ENCODE measurements at places on chromosomes 2 and 18. TPM values are rescaled to one million over a fixed set of nuclear protein-coding genes. Genes with fewer than 3 reads are reported as not detected.

Gene SOX11
- not detected for polyA plus RNA-seq

Gene CNRIP1
- polyA plus RNA-seq, result not detected

Gene CCBE1
- not detected for polyA plus RNA-seq

Gene SPAST
- polyA plus RNA-seq, result 14.3 TPM

Gene PSMA8
- 4.1 TPM for polyA plus RNA-seq

Gene FN1
- 0.90 TPM for polyA plus RNA-seq

Gene CABYR
- 2.0 TPM for polyA plus RNA-seq

Gene ARHGEF4
- 0.24 TPM for polyA plus RNA-seq

Gene IGFBP2
- not detected for polyA plus RNA-seq

Gene TANC1
- polyA plus RNA-seq, result 0.15 TPM

Gene AMER3
- polyA plus RNA-seq, result not detected

Gene RANBP2
- polyA plus RNA-seq, result 15.9 TPM

Gene MAP3K19
- not detected for polyA plus RNA-seq

Gene TEX44
- polyA plus RNA-seq, result not detected

Gene POTEF
- not detected for polyA plus RNA-seq

Gene UGT1A3
- not detected for polyA plus RNA-seq

Gene TNS1
- not detected for polyA plus RNA-seq

Gene CXCR4
- polyA plus RNA-seq, result 862 TPM

Measured in IgD-negative memory B cell (primary cell).